ENCODE measurements at places on chromosomes 5 and 9.

DNA sequence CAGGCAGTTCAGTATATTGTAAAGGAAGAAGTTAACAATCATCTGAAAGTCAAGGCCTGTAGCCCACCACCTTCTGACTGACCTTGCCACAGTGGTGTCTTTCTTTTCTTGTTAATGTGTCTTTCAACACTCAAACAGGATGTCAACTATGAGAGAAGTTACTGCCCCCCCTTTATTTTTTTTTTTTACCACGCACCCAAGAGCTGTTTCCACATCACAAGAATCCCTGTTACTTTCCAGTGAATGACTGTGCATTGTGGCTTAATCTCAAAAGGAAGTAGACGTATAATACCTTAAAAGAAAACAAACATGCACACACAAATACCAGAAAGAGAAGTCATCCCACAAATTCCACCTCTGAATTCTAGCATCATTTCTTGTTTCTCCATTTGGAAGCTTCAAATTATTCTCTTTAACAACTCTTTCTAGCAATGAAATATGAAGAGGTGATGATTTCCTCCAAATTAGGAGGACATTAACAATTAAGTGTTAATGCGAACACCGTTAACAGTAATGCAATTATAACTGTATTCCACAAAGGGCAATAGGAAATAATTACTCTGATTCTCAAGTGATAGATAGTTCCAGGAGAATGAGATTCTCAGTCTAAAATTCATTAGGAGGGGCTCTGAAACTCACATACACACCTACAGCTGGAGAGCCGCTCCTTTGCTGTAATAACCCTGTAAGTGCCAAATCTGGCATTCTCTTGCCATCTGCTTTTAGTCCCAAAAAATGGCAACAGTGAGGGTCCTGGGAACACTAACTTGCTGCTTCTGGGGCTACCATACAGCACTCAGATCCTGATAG lies 201.0 kb downstream of the EFNA5 start:
- no peak for DNase-seq

DNA sequence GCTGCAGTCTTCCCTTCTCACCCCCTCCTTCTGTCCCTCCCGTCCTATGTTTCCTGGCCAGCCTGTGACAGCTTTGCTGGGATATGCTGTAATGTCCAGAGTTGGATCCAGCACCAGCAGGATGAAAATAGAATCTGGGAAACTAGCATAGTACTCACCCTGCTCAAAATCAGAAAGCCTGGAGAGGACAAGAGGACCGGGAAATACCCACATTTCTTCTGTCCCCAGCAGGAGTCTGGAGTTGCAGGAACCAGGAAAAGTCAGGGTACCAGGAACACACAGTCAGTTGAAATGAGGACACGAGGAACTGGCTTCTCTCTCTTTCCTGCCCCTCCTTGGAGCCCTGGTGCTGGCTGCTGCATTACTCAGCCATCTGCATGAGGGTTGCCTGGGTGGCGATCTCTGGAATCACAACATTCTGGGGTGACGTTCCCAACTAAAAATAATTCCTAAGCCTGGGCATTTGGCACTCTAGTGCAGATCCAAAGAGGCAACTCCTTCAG lies 59.6 kb upstream of the NFIL3 start:
- DNase-seq = no peak

DNA sequence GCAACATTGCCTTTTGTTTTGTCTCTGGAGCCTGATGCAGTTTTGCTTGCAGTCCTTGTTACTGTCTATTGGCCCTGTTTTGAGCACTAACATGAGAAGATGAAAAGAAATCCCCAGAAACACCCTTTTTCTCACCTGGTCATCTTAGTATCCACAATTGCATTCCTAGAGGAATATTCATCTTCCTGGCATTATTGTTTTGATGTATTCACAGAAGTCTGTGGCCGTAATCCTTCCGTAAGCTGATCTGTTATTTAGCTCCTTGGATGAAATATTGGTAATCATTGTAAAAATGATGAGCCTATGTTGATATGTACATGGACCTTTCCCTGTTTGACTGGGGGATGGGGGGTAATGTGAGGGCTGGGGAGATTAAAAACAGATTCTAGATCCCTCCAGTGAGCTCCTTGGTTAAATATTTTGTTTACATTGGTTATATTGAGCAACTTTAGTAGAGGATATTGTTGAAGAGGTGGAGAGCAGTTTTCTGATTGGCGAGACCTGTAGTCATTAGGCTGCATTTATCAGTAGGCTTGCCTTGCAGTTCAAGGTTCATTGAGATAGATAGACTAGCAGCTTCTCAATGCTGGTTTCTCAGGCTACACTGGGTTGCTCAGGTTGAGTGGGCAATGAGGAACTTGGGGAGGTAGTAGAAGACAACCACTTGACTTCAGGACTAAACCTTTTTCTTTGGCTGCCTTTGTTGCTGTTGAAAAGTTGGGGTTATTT lies 117.5 kb downstream of the MACIR start:
- DNase-seq = no peak

- no peak for DNase-seq
Measured at GRCh38 chr9:127098916-127099553, 23.4 kb downstream of the ANGPTL2 start.

DNA sequence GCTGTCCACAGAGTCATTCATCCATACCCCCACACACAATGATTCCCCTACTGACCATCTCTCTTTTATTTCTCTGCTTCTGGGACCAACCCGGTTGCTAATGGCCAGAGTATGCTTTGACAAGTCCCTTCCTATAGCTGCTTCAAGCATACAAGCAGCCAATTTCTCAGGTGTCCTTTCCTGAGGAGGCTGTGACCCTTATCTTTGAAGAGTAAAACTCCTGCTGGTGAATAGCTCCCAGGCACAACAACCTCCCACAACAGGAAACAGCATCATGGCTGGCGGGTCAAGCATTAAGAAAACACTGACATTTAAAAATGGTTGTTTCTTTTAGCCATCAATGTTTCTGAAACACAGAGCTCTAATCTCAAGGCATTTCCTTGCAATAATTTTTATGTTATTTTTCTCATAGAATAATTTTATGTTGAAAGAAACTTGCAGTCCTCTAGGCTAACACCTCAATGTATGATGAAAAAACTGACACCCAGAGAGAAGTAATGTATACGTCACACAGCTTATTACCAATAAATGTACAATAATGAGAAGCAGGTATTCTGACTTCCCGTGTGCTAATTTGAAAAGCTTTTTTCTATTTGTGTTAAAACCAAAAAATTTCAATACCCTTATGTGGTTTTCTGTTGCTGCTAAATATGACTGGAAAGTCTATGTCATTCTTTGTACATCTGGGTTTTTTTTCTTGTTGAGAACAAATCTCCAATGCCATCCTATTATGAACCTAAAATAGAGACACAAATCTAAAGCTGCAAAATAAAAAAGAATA lies 7.5 kb upstream of the PAM start:
- no peak for DNase-seq

- no peak for DNase-seq
Measured at GRCh38 chr9:104879555-104880309, 48.2 kb downstream of the ABCA1 start.

GRCh38 chr5:23684103-23684502 lies 176.7 kb downstream of the PRDM9 start:
- DNase-seq = no peak

DNA sequence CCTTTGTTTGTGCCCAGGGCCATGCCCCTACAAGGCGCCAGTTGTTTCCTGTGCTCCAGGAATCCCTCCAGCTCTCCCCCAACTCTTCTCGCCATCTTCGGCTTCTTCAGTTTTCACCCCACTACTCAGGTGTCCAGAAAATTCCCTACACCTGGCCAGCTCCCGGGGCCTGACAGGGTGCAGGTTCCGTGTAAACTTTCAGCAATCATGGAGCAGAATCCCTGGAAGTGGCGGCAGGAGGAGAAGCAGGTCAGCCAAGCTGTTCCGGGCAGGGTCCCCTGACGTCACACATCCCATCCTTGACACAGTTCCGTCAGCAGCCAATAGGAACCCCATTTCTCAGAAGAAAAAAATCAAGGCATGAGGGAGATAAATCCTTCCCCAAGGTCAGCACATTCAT lies 12.2 kb upstream of the ADGRD2 start:
- DNase-seq = no peak
